Ovary (tissue), 10 donors: ENCODE measurements at places on chromosomes 4 and X. TPM values are rescaled to one million over a fixed set of nuclear protein-coding genes. Genes with fewer than 3 reads are reported as not detected.

DNA sequence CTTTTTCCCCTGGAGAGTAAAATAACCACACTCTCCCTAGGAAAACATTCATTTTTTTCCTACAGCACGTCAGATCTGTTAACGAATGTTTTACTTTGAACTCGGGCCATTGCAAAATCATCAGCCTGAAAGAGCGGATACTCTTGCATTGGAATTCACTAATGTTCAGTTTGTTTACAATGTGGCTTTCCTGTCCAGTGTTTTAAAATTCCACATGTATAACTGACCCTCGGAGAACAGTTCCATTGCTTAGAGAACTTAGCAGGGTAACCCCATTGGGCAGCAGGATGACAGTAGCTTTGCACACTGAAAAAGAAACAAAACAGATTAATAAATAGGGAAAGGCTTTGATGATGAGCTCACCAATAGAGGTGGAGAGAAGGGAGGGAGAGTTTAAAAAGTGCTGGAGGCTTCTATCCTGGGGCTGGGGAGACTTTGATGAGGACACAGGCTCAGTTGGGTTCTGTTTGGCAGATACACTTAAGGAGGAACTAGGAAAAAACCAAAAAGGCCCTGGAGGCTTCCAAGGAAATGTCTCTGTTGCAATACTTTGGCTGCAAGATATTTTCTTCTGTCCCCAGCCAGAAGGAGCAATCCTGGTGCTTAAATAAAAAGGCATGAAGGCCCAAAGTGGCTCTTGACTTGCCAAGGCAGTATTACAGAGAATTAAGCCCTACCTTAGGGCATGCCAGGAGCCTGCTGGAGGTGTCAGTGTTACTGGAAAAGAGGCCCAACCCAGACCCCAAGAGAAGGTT, 143.1 kb downstream of the ARSF start:
- no peak for DNase-seq

GRCh38 chrX:55161581-55161980, 58.6 kb upstream of the PAGE5 start:
- DNase-seq: no peak

- DNase-seq: no peak
These were observed 471.3 kb downstream of the TECRL start for GRCh38 chr4:63937961-63938360.

GRCh38 chr4:87073199-87074120, 138.6 kb downstream of the AFF1 start:
- no peak for DNase-seq

ATP2B3 gene
- polyA plus RNA-seq: 0.01 TPM

SYNPO2 gene
- polyA plus RNA-seq: 121 TPM
